ENCODE measurements at places on chromosomes 7 and 10. TPM values are rescaled to one million over a fixed set of nuclear protein-coding genes. Genes with fewer than 3 reads are reported as not detected.

GRCh38 chr7:143315776-143316175, at the start of gene CLCN1:
Gene CLCN1, plus strand, starts transcription at chr7:143316111. Its CDS starts 102 bp downstream, at chr7:143316213.
- peak; percentile 95 for DNase-seq

GRCh38 chr10:73915206-73915851, 4.4 kb downstream of the PLAU start:
- no peak for DNase-seq

Gene TMEM72
- total RNA-seq = not detected

Gene MCM10
- total RNA-seq = 0.75 TPM

DNA sequence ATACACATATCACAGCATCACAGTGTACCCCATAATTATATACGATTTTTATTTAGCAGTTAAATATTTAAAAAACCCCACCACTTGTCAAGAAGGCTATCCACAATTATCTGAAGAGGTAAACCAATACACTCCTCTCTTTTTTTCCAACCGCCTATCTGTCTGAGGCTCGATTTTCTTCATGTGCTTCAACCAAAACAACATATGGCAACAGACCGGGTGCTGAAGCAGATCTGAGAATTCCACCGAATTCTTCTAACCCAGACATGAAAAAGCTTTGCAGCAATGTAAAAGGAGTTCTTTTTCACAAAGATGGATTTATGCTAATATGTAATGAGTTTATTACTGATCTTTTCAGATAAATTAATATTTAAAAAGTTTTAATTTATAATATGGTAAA, 132.4 kb upstream of the RHEB start:
- DNase-seq = no peak

GRCh38 chr7:104127204-104127603, 80.6 kb downstream of the ORC5 start:
- no peak for DNase-seq

- no peak for DNase-seq
These were observed 24.5 kb downstream of the POLL start for GRCh38 chr10:101563497-101564040.

DNA sequence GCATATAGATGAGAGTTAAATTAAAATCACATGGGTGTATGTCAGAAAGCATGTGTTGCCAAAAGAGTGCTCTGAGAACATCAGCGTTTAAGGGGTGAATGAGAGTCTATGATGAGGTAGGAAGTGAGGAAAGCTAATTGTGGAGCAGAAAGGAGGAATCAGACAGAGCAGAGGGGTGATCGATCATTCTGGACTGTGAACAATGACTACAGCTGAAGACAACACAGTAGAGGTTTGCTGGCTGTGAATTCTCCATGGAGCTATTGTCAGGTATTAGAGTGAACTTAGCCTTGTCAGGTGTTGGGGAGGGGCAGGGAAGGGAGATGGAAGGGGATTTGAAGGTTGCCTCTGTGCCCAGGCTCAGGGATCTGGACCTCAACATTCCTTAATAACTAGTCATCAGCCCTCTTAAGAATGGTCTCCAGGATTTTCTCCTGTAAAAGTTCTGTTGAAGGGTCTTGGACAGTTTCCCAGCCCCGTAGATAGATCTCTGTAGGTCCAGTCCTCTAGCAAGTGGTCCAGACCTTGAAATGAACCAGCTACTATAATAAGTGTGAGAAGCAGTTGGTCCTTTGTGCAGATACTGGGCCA, 57.1 kb downstream of the KIF5B start:
- DNase-seq = no peak

DNA sequence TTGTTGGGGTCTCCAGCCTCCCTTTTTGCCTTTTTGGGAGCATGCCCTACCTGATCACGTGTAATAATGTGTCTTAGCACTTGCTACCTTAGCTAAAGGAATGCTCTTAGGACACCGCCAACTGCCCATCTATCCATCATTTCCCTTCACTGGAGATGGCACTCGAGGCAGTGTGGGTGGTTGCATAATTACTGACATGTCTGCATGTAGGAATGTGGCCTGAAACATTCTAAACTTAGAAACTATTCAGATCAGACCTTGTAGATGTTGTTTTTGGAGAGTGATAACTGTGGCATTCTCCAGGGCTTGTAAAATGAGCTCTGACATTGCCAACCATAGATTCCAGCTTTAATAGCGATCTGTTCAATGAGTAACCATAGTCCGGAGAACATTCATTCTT, 365.8 kb downstream of the BBS9 start:
- DNase-seq = no peak
